Cardiac septum (tissue), 1 donor: ENCODE measurements at places on chromosomes 6 and 20. TPM values are rescaled to one million over a fixed set of nuclear protein-coding genes. Genes with fewer than 3 reads are reported as not detected.

GRCh38 chr6:119584088-119584487 lies 234.5 kb upstream of the MAN1A1 start:
- no peak for DNase-seq

DNA sequence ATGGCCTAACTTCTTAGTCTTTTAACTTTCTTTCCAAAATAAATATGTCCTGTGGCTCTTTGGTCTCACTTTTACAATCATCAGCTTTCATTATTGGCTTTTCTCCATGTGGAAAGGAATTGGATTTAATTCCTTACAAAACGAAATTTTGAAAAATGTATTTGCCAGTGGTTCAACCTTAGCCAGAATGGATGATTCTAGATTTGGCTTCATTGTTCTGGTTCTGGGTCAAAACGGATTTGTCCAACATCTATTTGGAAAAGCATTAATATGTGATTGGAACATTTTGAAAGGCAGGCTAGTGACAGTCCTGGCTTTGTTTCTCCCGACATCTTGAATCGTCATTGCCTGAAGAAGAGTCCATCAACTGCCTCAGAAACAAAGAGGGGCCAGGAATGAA lies 59.2 kb downstream of the TENT5A start:
- DNase-seq, result no peak

DNA sequence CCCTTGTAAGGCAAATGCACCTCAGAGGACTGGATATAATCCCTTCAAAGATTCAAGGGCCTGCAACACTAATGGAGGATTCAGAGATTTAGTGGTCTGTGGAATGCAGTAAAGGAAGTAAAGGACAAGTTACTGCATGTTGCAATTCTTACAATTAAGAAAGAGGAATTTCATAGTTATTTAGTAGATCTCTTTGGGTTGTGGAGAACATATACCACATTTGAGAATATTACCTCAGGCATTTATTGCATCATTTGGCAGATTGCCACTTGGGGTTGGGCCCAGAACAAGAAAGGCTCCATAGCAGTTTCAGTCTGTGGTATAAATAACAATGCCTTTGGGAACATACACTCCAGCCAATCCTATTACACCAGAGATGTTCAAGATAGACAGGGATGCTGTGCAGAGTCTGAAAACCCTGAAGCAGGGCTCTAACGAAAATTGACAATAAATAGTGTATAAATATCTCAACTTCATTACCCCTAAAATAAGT lies 20.9 kb upstream of the EPM2A start:
- DNase-seq, result no peak

GRCh38 chr6:6411115-6411514 lies 90.7 kb upstream of the F13A1 start:
- DNase-seq, result no peak

DNA sequence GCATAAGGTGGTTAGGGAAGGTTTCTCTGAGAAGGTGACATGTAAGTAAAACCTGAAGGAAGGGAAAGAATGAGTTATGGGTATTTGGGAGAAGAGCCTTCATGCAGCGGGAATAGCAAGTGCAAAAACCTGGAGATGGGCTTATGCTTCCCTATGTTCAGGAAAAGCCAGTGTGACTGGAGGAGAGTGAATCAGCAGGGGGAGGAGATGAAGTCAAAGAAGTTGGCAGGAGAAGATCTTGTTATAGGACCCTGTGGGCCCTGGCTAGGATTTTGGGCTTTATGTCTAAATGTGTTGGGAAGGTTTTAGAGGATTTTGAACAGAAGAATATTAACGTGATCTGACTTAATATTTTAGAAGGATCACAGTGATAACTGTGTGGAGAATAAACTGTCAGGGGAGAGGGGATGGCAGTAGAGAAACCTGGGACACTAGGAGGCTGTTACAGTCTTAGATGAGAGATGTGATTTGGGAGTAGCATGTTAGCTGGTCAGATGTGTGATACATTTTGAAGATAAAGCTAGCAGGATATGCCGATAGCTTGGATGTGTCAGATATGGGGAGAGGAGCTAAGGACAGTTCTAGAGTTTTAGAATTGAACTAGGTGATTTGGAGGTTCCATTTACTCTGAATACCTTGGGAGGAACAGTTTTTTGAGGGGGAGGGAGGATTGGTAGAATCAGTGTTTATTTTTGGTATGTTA lies 41.0 kb downstream of the PHF3 start:
- DNase-seq, result no peak

- no peak for DNase-seq
Measured at GRCh38 chr6:6820641-6821238, 232.2 kb downstream of the LY86 start.

DNA sequence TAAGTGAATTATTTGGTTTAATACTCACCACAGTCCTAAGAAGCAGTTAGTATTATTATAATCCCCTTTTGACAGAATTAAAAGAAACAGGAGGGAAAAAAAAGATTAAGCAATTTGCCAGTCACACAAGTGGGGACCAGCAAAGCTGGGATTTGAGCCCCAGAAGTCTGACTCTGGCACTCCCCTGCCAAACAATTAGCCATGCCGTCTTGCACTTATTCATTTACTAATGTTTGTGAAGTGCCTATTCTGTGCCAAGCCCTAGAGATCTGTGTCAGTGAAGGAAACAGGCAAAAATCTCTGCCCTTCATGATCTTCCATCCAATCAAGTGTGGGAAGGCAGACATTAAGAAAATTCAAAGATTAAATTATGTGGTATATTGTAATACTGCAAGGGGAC lies 126.0 kb upstream of the TOP1 start:
- DNase-seq, result no peak

DNA sequence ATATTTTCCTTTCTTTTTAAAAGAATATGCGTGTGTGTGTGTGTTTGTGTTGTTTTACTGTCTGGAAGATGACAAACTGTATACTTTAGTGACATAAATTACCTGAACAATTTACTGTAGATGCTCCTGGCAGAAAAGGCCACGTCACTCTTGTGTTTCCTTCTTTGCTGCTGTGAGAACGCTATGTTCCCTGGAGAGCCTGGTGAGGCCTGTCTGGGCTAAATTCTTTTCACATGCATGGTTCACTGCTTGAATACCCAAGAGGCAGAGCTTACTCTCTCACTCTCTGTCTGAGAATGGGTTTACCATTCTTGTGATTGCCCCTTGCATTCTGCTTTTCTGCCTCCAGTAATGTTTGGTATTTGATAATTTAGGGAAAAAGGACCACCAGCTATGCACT lies 64.3 kb downstream of the EDN1 start:
- DNase-seq, result no peak

GRCh38 chr6:161676586-161676985 lies 402.7 kb upstream of the AGPAT4 start:
- DNase-seq, result no peak

GRCh38 chr6:159313018-159313417 lies 143.8 kb downstream of the FNDC1 start:
- no peak for DNase-seq

- DNase-seq, result peak; percentile 63
Measured at GRCh38 chr6:169800668-169801395, 49.4 kb downstream of the ERMARD start.

GRCh38 chr6:83311231-83311630 lies 118.1 kb downstream of the RWDD2A start:
- no peak for DNase-seq

GRCh38 chr6:54921891-54922290 lies 75.3 kb downstream of the FAM83B start:
- no peak for DNase-seq

DNA sequence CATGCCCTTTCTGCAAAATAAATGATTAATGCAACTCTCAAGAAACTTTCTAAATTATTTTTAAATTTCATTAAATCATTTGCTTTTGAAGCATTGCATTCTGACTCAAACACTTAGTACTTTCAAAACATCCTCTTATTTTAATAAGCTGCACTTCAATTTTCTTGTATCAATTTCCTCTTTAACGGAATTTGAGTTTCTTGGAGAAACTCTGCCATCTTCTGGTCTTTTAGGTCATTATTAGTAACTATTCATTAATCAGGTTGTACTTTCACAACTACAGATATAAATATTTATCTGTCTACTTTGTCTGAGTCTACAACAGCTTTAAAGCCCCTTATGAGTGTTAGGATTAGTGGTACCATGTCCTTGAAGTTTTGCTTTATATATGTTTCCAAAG lies 30.2 kb downstream of the TMX4 start:
- DNase-seq, result no peak

DNA sequence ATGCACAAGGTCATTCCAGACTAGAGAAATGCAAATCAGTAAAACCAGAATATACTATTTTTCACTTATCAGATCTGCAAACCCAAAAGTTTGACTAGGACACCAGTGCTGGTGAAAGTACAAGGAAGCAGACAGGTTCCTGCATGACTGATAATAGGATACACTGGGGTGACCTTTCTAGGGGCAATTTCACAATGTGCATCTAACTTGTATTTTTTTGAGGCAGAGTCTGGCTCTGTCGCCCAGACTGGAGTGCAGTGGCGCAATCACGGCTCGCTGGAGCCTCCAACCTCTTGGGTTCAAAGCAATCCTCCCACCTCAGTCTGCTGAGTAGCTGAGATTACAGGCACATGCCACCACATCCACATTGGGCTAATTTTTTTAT lies 11.4 kb downstream of the COMMD7 start:
- DNase-seq, result no peak

DNA sequence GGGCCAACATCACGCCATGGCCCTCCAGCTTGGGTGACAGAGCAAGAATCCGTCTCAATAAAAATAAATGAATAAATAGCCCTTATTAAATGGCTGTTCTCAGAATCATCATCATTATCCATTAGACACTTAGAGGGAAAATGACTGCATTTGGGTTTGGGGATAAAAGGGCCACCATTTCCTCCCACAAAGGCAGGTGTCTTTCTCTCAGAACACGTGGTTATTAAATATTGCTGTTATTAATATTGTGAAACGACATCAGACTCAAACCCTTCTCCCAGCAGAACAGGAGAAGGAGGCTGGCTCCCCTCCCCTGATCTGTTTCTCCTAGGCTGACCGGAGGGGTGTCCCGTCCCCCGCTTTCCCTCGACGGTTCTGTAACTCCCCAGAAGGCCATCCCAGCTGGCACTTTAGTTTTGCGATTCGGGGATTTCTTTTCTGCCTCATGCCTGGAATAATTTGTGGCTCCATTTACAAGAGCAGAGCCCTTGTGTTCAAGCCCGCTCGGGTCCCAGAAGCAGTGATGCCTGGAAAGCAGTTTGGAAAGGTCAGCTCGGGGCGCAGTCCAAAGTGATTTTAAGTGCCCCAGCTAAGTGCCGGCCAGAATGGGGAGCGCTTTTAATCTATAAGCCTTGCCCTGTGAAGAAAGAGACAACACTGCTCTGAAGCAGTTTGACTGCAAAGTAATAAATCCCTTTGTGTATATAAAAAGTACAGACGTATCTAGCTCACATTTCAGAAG lies 41.9 kb downstream of the EYA2 start:
- DNase-seq, result no peak

DNA sequence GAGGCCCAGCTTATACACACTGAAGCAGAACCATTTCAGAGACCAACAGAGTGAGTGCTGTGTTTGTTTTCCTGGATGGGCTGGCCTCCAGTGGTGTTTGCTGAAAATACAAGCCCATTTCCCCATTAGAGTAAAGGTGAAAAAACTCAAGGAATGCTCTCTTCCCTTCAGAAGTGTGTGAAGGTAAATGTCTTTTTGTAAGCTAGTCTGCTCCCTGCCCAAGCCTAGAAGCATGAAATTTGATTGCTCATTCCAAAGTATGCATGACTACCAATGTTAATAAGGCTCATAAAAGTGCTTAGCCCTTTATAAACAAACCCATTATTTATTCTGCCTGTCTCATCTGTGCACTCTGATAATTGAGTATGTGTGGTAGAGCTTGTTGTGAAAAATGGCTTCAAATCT lies 59.1 kb downstream of the ADGRF1 start:
- no peak for DNase-seq

DNA sequence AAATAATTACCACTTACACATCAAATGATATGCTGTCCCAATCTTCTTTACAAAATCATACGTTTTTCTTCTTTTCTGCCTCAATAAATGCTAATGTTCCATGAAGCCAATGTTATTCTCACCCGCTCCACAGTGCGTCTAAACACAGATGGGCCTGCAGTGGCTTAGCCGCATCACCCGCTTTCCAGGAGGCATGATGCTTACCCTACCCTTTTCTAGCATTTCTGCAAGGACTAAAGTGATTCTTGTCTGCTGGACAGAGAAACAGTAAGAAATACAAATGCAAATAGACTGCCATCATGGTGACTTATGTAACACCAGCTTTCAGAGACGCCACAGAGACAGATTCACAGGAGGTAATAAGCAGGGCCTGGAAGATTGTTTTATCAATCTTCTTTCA lies 104.4 kb downstream of the RNASET2 start:
- no peak for DNase-seq

GRCh38 chr6:40931931-40932330 lies 107.1 kb downstream of the UNC5CL start:
- DNase-seq, result no peak

DNA sequence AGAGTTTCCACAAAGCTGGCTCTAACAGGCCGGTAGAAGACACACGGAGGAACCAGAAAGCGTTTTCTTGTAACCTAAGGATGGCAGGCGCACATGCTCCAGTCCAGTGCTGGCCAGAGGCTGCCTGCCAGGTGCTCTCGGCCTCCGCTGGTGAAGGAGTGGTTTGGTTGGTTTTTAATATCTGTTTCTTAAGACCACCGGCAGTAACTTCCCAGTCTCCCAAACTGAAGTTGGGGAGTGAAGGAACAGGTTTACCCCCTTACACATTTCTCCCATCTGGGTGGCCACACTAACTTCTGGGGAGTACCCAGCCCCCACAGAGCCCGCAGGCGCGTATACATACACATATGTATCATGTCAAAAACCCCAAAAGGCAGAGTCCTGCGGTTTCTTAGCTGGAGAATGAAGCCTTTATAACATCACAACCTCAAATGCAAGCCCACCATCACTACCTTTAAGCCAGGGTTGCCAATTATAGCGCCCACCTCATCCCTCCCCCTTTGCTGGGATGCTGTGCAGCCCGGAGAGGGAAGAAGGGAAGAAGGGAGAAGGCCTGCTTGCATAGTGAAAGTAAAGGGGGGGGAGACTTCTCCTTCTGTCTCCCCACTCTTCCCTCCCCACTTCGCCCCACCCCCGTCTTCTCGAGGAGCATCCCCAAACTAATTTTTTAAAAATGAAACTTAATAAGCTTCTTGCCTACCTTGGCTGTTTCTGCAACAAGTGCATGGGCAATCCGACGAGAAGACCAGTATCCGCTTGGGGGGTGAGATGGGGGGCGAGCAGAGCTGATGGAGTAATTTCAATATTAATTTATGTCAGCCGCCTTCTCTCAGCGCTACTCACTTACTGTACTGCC lies 1.0 kb downstream of the TRERF1 start:
- DNase-seq, result no peak

GRCh38 chr6:36073587-36073986 lies 46.0 kb downstream of the MAPK14 start:
- no peak for DNase-seq

Gene TUBB2A
- 25.1 TPM for total RNA-seq

Gene ZNF334
- 1.2 TPM for total RNA-seq

Gene C20orf144
- not detected for total RNA-seq

Gene DEFB128
- total RNA-seq, result not detected

Gene COX4I2
- 11.3 TPM for total RNA-seq

Gene MAPK13
- total RNA-seq, result 1.6 TPM
